Effector memory CD8-positive, alpha-beta T cell (primary cell): ENCODE measurements at places on chromosomes 13 and 19.

DNA sequence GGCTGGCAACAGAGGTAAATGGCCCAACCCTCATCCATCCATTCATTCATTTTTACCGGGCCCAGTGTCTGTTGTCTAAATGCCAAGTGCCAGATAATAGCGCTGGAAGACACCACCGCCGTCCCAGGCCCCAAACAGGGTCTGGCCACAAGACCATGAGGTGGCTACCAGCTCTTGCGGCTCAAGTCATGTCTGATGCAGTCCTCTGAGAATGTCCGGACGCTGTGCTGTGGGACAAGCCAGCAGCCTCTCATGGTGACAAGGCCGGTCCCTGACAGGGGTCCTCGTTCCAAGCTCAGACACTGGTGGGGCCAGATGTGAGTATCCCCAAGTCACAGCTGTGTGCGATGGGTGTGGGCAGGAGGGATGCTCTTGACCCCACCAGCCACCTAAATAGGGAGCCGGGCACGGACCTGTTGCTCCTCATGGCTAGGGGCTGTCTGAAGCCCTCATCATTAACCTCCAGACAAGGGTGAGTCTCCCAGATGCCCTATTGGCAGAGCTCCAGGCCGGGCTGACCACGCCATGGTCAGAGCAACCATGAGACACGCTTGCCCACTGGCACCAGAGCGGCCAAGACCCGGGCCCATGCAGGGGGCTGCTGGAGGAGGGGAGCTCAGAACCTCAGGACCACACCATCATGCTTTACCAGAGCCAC lies 58.4 kb downstream of the MLLT1 start:
- no peak for DNase-seq

DNA sequence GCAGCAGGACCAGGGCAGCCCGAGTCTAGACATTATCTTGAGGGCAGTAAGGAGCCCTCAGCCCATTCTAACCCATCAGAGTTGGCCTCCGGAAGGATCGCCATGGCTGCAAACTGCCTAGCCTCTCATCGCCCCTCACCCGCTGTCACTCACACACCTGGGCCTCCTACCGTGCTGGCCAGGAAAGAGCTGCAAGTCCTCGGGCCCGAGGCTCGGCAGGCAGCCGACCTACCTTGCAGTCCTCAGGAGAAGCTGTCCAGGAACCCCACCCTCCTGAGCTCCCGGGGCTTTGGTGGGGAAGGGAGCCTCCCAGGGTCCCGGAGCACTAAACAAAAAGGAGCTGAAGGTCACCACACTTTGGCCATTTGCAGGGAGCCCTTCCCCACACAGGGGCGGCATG lies 46.8 kb downstream of the CCNE1 start:
- DNase-seq, result no peak

DNA sequence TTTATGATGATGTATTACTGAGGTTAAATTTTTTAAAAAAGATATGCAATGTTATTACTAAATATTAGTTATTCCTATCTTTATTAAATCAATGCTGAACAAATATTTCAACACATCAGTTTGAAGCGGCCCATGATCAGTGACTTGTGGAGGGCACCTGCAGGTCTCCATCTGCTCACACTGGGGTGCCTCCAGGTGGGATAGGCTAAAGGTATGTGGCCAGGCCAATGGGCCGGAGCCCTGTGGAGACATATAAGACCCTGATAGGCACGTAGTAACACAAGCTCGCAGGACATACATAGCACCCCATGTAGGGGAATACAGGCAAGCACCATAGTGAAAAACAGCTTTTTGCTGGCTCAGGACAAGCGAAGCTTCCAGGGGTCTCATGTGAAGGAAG lies 469.8 kb downstream of the ZNF536 start:
- DNase-seq, result no peak

DNA sequence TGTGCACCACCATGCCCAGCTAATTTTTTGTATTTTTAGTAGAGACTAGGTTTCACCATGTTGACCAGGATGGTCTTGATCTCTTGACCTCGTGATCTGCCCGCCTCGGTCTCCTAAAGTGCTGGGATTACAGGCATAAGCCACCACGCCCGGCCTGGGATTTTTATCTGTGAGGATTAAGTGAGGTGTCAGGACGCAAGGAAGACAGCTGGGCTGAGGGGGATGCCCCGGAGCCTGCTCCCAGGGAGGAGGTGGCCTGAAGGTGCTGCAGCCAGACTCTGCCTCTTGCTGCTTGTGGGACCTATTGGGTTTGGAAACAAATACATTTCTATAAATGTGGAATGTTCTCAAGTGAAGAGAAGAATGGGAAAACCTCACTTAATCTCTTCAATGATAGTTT lies 131.6 kb downstream of the OLFM4 start:
- DNase-seq, result no peak

GRCh38 chr19:49808711-49809159 lies 4.4 kb downstream of the FUZ start:
- DNase-seq, result peak; percentile 83

DNA sequence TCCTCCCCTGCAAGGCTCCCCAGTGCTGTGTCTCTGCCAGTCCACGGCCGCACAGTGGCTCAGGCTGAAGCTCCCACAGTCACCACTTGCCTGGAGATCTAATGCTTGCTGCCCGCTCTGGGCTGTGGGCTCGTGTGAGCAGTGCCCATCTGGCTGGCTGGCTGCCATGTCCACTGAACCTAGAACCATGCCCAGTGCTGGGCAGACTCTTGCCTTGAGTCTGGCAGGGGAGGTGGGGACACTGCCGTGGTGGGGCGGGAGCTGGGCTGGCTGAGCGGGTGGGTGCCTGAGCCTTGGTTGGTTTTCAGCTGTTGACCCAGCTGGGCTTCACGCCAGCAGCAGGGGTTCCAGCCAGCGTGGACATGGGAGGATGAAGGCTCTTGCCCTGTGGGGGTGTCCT lies 52.3 kb downstream of the CRTC1 start:
- DNase-seq, result no peak
